ENCODE measurements at places on chromosomes 13 and 19. TPM values are rescaled to one million over a fixed set of nuclear protein-coding genes. Genes with fewer than 3 reads are reported as not detected.

DNA sequence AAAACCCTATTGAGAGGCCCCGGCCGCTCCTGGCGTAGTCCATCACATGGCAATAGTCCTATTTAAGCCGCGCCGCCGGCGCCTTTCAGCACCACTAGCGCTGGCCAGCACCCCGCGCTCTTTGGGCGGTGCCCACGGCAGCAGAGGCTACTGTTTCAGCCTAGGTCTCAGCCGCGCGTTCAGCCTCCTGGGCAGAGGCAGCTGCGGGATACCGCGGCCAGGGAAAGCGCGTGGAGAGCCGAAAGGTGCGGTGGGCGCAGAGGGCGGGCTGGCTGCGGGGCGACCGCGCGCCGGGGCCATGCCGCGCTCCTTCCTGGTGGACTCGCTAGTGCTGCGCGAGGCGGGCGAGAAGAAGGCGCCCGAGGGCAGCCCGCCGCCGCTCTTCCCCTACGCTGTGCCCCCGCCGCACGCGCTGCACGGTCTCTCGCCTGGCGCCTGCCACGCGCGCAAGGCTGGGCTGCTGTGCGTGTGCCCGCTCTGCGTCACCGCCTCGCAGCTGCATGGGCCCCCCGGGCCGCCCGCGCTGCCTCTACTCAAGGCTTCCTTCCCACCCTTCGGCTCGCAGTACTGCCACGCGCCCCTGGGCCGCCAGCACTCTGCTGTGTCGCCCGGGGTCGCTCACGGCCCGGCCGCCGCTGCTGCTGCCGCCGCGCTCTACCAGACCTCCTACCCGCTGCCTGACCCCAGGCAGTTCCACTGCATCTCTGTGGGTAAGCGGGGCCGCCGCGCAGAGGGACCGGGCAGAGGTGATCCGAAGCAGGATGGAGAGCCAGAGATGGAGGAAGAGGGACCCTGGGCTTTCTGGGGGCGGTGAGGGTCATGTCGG lies at the start of gene GSX1:
Gene GSX1 (plus strand): TSS at position 91 of the 826 bp plus-strand sequence. CDS start 208 bp downstream, at position 299.
- peak; percentile 54 for DNase-seq

- no peak for DNase-seq
Observed at GRCh38 chr19:41457241-41457640, 14.3 kb downstream of the ERICH4 start.

GRCh38 chr13:39910833-39911232 lies 255.4 kb downstream of the COG6 start:
- DNase-seq = no peak

- DNase-seq = no peak
Observed at GRCh38 chr19:16184665-16185122, 516 bp upstream of the FAM32A start.

OR10H4 gene
- polyA plus RNA-seq = not detected

- DNase-seq = no peak
Observed at GRCh38 chr13:31209172-31209840, 9.5 kb downstream of the B3GLCT start.

ZNF419 gene
- polyA plus RNA-seq = 23.4 TPM

Measured in left renal cortex interstitium (tissue), 4 donors.